Keratinocyte (primary cell): ENCODE measurements at places on chromosomes 7 and 10.

- DNase-seq = no peak
- no peaks in the 10 kb centered on the region for H3K4me1 ChIP-seq
- H3K4me3 ChIP-seq = no peak overlapping the region
- H3K27ac ChIP-seq = no peak overlapping the region
- no peaks in the 10 kb centered on the region for H3K27me3 ChIP-seq
Measured at GRCh38 chr10:63168821-63169462, 35.8 kb downstream of the NRBF2 start.

GRCh38 chr10:102738692-102739121, 5.0 kb upstream of the WBP1L start:
- H3K27ac ChIP-seq = no peak overlapping the region
- H3K4me3 ChIP-seq = no peak overlapping the region
- H3K27me3 ChIP-seq = no peaks in the 10 kb centered on the region
- H3K36me3 ChIP-seq = peaks cover 8% of the 10 kb centered on the region

GRCh38 chr10:34753014-34753757, 61.9 kb downstream of the PARD3 start:
- no peak overlapping the region for H3K27ac ChIP-seq
- H3K4me3 ChIP-seq = no peak overlapping the region
- DNase-seq = no peak
- peaks cover 16% of the 10 kb centered on the region for H3K4me1 ChIP-seq
- H3K27me3 ChIP-seq = no peaks in the 10 kb centered on the region

GRCh38 chr10:29613196-29613595, 21.6 kb downstream of the SVIL start:
- H3K27ac ChIP-seq = no peak overlapping the region
- H3K4me3 ChIP-seq = no peak overlapping the region
- H3K27me3 ChIP-seq = no peaks in the 10 kb centered on the region
- no peak for DNase-seq

GRCh38 chr7:7569081-7569527, 2.4 kb downstream of the MIOS start:
- no peak overlapping the region for H3K4me3 ChIP-seq
- H3K27ac ChIP-seq = no peak overlapping the region
- no peaks in the 10 kb centered on the region for H3K36me3 ChIP-seq
- H3K27me3 ChIP-seq = no peaks in the 10 kb centered on the region

GRCh38 chr10:55168343-55168742, 367.3 kb upstream of the PCDH15 start:
- DNase-seq = no peak
- H3K27me3 ChIP-seq = no peaks in the 10 kb centered on the region
- H3K36me3 ChIP-seq = no peaks in the 10 kb centered on the region
- H3K4me1 ChIP-seq = no peaks in the 10 kb centered on the region

DNA sequence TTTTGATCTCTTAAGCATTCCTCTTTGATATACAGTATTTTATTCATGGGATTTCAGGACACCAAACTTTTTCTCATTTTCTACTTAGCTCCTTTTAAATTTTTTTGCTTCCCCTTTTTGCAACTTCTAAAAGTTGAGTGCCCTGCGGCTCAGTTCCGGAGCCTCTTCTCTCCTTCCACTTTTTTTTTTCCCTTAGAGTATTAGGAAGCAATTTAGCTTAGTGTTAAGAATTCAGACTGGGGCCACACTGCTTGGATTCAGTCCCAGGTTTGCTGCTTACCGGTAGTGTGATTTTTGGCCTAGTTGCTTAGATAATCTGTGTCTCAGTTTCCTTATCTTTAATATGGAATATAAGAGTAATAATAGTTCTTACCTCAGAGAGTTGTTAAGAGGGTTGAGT, 3.4 kb downstream of the STAM start:
- peaks cover 5% of the 10 kb centered on the region for H3K36me3 ChIP-seq
- no peaks in the 10 kb centered on the region for H3K27me3 ChIP-seq

- no peaks in the 10 kb centered on the region for H3K36me3 ChIP-seq
- no peaks in the 10 kb centered on the region for H3K4me1 ChIP-seq
- no peak for DNase-seq
Measured at GRCh38 chr10:48184224-48184623, 90.3 kb downstream of the FRMPD2 start.

DNA sequence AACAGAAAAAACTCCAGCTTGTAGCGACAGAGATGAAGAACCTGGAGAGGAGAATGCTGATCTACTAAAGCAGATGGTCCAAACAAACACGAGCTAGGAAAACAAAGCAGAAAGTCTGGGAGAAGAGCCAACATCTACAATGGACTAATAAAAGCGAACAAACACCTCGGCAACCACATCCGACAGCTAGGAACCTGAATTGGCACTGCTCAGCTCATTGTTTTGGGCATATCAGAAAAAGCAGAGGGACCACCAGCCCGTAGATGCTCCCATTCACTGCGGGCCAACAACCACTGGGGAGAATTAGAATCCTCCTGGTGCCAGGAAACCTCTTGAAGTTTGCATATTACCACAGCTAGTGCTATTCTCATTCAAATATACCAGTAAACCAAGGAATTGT, 204.7 kb downstream of the NXPH1 start:
- no peaks in the 10 kb centered on the region for H3K27me3 ChIP-seq
- no peak overlapping the region for H3K4me3 ChIP-seq
- H3K36me3 ChIP-seq = no peaks in the 10 kb centered on the region
- no peak for DNase-seq
- no peak overlapping the region for H3K27ac ChIP-seq
- no peaks in the 10 kb centered on the region for H3K4me1 ChIP-seq

GRCh38 chr7:75559355-75559975, 67.3 kb downstream of the SPDYE5 start:
- no peaks in the 10 kb centered on the region for H3K27me3 ChIP-seq
- DNase-seq = no peak
- H3K4me1 ChIP-seq = no peaks in the 10 kb centered on the region

- no peak overlapping the region for H3K27ac ChIP-seq
- no peak for DNase-seq
- peaks cover 26% of the 10 kb centered on the region for H3K27me3 ChIP-seq
- no peaks in the 10 kb centered on the region for H3K4me1 ChIP-seq
Measured at GRCh38 chr7:127532736-127533135, 52.7 kb downstream of the GCC1 start.
